NCI-H1930 (cell line): ENCODE measurements at places on chromosomes 12 and 14.

- DNase-seq, result no peak
Observed at GRCh38 chr12:25005376-25005775, 56.5 kb upstream of the BCAT1 start.

DNA sequence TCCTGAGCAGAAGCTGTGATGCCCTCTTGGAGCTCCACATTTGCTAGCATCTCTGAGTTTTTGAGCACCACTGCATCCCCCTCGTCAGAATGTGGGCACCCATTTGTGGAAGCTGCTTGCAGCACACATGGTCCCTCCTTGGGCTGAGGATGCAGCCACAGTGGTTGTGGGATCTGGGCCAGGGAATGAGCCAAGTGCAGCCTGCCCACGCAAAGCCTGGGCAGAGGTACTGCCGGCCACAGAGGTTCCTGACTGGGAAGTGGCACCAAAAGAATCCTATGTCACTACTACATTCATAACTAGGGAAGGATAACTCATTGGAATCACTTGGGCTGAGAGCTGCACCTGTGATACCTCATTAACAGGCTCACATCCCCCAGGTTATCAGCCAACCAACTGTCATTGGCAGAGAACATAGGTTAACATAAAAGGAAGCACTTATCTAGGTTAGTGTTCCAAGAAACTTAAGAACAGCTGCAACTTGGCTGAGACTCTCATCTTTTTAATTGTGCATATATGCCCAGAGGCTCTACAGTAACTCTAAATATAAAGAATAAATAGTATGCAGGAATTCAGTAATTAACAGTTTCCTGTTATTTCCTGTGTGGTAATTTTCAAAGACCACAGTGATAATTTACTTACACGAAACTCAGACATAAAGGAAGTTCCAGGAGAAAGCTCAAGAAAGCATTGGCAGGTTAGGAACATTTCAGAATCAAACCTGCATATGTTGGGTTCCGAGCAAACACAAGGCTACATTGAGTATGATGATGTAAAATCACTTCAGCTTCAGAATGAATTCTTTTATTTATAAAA, 145.3 kb downstream of the BCAT1 start:
- no peak for DNase-seq

- DNase-seq, result no peak
Observed at GRCh38 chr12:51270951-51271518, 820 bp upstream of the SMAGP start.

DNA sequence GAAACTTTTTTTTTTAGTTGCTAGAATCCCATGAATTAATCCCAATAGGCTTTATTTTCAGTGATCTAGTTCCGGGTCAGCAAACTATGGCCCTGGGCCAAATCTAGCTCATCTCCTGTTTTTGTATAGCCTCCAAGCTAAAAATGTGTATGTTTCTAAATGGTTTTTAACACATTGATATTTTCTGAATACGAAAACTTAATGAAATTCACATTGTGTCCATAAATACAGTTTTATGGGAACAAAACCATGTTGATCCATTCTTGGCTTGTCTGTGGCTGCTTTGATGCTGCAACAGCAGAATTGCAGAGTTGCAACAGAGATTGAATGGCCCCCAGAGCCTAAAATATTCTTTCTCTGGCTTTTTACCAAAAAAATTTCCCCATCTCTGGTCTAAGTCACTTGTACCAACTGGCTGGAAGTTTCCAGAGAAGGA, 47.5 kb downstream of the ZNF664 start:
- no peak for DNase-seq

- no peak for DNase-seq
Observed at GRCh38 chr12:28879379-28879778, 269.7 kb upstream of the FAR2 start.

DNA sequence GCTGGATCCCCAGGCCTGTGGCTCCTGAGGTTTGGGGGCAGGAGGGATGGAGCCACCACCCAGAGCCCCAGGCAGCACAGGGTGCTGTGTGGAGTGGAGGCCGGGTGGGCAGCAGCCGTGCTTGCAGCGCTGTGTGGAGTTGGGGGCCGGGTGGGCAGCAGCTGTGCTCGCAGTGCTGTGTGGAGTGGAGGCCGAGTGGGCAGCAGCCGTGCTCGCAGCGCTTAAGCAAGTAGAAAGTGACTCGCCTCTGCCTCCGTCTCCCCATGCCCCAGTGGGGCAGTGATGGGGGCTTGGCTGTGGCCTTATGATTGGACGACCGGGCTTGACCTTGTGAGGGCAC, 10.3 kb downstream of the CEP170B start:
- no peak for DNase-seq
